ENCODE measurements at places on chromosomes 1 and 21.
A peak's percentile ranks its signal among the peaks of the same experiment; 100 is the strongest.

GRCh38 chr21:32393677-32394001 is 827 bp upstream of the URB1 start:
- DNase-seq, result no peak

DNA sequence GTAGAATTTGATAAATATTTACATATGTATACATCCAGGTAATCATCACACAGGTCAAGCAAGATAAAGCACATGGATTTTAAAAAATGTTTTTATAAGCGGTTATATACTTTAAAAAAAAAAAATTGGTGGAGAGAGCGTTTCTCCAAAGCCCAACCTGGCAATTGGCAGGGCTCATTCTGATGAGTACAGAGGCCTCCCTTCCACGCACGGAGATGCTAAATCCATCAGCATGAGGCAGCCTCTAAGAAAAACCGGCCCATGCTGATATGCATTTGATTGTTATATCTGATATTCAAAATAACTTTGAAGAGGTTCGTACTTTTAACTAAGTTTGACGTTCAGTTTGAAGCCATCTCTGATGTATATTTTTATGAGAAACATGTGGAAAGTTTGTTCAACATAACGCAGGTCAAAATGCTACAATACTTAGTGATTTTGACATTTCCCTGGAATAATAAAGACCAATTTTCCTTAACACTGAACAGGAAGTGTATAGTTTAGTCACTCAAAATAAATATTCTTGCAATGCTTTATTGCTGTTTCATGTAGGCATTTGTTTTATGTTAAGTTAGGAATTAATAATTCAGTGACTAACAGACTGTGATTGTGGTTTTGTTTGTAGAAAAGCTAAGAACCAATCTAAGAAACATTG is 151.7 kb downstream of the NR5A2 start:
- DNase-seq, result peak; percentile 9

DNA sequence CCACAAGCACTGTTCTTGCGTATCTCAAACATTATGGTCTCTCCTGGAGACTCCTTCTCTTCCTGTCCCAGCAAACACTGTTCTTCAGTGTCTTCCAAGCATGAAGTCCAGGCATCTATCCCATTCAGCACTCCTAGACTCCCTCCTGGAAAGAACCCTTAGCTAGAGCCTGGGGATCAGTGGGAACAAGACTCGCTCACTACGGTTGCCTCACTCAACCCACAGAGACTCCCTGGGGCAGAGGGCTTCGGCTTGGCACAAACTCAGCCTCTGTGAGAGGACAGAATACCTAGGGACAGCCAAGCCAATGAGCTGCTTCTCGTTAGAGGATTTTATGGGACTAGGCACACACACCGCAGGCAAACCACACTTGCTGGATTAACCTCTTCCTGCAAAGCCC is 86.5 kb upstream of the IPO9 start:
- DNase-seq, result no peak

DNA sequence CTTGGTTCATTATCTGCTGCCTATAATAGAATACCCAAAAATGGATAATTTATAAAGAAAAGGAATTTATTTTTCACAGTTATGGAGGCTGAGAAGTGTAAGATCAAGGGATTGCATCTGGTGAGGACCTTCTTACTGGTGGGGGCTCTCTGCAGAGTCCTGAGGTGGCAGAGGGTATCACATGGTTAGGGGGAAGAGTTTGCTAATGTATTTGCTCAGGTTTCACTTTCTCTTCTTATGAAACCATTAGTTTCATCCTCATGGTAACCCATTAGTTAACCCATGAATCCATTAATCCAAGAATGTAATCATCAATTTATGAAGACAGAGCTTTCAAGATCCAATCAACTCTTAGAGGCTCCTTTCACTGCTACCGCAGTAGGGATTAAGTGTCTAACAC is 120.6 kb downstream of the DNM3 start:
- no peak for DNase-seq

DNA sequence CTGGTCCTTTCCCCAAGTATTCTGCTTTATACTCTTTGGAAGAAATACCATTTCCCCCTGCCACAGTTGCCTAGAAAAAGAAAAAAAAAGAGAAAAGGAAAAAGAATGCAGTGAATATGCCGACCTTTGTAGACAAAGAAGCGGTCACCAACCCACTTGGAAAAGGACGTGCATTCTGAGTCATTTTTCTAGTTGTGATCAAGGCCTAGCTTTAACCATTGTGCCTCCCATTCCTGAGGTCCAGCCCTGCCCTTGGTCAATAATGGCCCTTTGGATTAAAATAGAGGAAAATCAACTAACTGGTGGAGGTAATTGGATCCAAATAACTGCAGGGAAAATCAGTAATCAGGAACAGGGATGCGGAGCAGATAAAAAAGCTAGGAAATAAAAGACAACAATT is 24.8 kb downstream of the S1PR1 start:
- DNase-seq, result no peak

- DNase-seq, result no peak
Measured at GRCh38 chr1:22665752-22666151, 12.7 kb downstream of the C1QB start.

DNA sequence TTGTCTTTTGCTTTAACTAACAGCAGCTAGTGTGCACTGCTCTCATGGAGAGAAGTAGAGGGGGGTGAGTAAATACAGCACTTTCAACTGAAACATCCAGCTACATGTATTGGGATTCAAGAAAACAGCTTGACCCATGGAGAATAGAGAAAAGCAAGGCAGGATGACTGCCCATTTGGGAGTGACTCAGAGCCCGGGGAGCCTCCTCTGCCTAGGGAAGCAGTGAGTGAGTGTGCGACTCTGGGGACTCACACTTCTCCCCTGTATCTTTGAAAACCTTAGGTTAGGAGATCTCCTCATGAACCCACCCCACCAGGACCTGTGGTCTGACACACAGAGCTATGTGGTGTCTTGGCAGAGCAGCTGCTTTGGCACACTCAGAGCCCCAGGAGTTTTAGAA is 82.0 kb upstream of the PTGFR start:
- DNase-seq, result no peak

DNA sequence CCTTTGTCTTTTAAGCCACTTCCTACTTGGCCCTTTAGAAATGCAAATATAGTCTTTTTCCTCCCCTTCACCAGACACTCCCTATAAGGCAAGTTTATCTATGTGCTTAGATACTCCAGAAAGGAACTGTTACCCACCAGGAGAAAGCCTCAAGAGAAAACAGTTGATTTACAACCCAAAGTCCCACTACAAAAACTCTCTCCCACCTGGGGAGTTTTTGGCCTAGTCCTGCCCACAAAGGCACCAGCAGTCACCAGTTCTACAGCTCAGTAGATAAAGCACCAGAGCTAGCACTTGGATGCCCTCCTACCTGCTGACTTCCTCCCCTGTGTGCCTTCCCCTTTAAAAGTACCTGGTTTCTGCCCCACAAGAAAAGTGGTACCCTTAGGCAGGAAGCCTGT is 27.7 kb upstream of the HAO2 start:
- DNase-seq, result no peak

DNA sequence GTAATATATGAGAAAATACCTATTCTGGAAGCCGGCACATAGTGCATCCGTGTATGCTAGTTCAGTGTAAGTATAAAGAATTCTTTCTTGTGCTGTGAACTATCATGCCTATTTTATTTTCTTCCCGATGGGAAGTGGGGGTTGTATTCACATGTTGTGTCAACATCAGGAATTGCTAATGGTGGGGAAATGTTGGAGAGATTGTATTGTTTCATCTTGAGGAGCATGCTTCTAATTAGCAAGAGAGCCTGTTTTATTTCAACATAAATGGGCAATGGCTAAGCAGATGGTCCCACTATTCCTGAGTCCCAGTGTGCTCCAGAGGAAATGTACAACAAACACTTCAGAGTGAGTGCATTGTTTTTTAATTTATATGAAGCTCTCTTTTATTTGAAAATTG is 485.2 kb downstream of the PLPP3 start:
- peak; percentile 63 for DNase-seq

- DNase-seq, result no peak
Measured at GRCh38 chr1:221775206-221775605, 33.3 kb upstream of the DUSP10 start.
